ENCODE measurements at places on chromosomes 7 and 10.

DNA sequence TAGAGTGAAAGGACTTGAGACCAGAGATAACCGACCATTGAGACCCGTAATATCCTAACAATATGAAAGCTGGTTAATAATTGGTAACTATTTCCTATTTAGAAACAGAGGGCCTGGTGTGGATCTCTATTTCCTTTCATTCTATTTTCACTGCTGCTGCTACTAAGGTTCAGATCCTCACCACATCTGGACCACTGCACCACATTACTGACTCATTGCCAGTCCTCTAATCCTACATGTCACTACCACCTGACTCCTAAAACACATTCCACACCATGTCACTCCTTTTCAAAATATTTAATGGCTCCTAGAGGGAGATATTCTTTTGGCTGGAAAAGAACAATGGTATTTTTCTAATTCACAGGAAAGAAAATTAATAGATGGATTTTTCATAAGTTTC is 6.4 kb downstream of the USP54 start:
- DNase-seq, result no peak

GRCh38 chr7:95867309-95867708 is 95.0 kb downstream of the DYNC1I1 start:
- no peak for DNase-seq

DNA sequence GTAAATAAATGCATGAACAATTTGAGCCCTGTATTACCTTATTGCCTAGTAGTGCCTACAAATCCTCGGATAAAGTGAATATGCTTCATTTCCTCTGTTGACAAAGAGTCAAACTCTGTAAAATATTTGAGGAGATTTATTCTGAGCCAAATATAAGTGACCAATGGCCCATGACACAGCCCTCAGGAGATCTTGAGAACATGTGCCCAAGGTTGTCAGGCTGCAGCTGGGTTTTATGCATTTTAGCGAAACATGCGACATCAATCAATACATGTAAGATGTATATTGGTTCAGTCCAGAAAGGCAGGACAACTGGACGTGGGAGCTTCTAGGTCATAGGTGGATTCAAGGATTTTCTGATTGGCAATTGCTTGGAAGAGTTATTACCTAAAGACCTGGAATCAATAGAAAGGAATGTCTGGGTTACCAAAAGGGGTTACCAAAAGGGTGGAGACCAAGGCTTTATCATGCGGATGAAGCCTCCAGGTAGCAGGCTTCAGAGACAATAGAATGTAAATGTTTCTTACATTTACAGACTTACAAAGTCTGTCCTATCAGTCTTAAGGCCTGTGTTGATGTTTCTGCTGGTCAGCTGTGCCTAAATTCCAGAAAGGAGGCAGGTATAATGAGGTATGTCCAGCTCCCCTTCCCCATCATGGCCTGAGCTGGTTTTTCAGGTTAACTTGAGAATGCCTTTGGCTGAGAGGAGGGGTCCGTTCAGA is 220.1 kb upstream of the FZD1 start:
- no peak for DNase-seq

DNA sequence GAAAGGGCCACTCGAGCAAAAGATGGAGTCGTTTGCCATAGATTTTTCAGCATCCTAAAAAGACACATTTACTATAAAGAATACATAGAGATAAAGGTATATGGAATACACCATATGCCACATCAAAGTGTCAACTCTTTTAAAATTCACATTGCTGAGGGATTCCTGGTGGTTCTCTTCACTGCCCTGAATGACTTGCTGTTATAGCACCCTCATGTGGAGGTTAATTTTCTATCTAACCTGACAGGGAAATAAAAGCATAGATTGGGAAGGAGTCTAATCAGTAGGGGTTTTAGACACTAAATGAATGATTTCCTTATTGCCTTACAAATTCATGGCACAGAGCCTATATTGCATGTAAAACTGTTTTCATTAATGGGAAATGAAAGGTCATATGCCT is 25.9 kb downstream of the DNAH11 start:
- no peak for DNase-seq

GRCh38 chr7:74217455-74218342 is 7.9 kb downstream of the LAT2 start:
- DNase-seq, result no peak

- no peak for DNase-seq
These were observed 25.7 kb upstream of the CDK14 start for GRCh38 chr7:90570373-90570959.

- no peak for DNase-seq
These were observed 100.1 kb upstream of the PTN start for GRCh38 chr7:137443616-137444015.

GRCh38 chr10:132688580-132689420 is 97.1 kb downstream of the NKX6-2 start:
- no peak for DNase-seq

DNA sequence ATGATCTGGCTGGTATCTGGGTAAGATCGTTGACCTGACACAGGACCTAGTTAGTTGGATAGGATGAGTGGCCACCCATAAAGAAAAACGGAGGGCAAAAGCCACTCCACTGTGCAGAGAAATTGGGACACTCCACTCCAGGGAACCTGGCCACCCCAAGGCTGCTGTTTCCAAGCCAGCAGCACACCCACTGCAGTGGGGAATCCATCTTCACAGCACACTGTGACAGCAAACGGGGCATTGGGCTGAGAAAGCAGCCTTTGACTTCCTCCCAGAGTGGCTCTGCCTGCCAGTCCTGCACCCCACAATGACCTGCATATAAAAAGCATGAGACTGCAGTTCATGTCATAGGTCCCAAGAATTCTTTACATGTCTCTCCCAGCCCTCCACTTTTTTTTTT is 52.9 kb downstream of the MTPN start:
- DNase-seq, result no peak

DNA sequence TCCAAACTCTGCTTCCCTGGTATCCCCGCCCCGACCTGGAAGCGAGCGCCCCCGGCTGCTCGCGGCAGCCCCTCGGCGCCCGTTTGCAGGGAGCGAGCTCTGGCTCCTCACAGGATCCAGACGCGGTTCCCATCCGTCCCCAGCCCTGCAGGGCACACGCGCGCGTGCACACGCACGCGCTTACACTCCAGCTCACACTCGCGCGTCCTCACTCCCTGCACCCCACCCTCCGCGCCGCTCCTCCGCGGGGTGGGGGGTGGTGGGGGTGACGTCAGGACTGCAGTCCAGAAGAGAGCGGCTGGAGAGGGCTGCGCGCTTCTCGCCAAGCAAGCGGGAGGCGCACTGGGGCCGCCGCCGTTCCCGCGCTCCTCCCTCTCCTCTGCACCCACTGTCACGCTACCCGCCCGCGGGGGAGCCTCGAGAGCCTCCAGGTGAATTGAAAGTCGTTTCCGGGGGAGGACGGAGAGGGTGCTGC is 255.6 kb downstream of the OTUD1 start:
- no peak for DNase-seq

GRCh38 chr7:37930226-37930948 is 9.9 kb downstream of the EPDR1 start:
- DNase-seq, result no peak

- DNase-seq, result no peak
These were observed 4.1 kb downstream of the ZNF680 start for GRCh38 chr7:64558781-64559180.

DNA sequence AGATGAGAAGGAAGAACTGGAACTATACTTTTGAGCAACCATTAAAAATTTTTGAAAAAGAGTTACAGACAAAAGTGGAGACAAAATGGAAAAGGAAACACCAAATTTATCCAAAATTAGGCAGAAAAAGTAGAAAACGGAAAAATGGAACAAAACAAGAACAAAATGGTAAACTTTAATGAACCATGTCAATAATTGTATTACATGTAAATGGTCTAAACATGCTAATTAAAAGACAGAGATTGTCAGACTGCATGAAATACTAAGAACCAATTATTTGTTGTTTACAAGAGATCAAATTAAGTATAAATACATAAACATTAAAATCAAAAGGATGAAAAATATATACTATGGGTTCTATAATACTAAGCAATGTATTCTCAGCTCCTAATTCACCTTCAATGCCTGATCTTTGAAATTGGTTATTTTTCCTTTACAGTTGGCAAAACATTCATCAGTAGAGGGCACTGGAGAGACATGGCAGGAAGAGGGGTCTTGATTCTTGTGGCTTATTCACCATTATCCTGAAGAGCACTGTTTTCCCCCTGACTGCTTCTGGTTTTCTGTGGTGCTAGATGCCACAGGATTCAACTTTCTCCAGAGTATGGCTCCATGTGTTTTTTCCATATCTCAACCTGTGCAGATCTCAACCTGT is 124.9 kb downstream of the ELFN1 start:
- DNase-seq, result no peak

DNA sequence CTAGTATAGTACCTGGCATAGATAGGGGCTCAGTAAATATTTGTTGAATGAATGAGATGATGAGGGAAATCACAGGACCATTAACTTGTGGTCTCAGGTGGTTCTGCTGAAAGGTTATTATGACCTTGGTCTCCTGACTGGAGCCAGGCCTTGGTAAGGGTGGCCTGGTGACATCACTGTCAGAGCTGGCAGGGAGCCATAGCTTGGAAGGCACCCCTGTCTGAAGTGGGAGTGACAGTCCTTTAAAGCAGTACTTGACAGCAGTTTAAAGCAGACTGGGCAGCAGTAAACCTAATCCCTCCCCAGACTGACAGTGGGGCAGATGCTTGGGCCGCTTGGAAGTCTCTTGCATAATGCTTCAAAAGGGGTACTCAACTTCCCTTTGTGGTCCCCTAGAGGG is 13.4 kb downstream of the DPCD start:
- no peak for DNase-seq

GRCh38 chr10:2984682-2985081 is 82.7 kb upstream of the PFKP start:
- DNase-seq, result no peak

DNA sequence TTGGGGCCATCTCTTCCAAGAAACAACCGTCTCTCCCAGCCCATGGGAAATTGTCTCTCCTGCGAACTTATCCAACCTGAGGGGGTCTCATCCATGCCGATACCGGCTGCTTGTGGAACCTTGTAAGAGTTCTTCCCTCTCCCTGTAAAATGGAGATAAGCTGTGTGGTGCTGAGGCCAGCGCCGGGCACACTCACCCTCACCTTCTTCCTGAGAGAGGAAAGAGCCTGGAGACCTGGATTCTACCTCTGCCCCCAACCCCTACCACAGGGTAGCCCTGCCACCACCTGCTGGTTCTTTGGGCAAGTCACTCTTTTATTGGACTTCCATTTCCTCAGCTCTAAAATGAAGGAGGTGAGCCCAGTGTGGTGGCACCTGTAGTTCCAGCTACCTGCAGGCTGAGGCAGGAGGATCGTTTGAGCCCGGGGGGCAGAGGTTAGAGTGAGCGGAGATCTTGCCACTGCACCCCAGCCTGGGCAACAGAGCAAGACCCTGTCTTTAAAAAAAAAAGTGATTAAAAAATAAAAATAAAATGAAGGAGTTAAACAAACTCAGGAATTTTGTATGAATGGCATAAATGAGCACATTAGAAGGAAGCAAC is 38.4 kb upstream of the PSAP start:
- no peak for DNase-seq

- no peak for DNase-seq
These were observed 286.4 kb downstream of the PRPF18 start for GRCh38 chr10:13873196-13873595.

DNA sequence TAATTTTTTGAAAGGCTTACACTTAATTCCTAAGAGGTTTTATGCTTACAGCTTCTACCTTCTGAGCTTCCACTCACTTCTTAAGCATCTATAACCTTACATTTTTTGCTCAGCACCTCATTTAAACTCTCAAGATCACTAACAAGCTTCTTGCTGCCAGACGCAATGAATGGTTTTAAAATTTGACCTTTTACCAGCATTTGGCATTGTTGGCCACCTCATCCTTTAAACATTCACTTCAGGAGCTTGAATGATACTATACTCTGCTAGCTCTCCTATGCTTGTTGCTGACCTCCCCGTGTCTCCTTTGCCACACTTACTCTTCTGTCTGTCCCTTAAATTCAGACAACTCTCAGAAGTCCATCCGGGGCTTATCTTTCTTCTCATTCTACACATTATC is 37.7 kb upstream of the ODAD2 start:
- DNase-seq, result no peak

DNA sequence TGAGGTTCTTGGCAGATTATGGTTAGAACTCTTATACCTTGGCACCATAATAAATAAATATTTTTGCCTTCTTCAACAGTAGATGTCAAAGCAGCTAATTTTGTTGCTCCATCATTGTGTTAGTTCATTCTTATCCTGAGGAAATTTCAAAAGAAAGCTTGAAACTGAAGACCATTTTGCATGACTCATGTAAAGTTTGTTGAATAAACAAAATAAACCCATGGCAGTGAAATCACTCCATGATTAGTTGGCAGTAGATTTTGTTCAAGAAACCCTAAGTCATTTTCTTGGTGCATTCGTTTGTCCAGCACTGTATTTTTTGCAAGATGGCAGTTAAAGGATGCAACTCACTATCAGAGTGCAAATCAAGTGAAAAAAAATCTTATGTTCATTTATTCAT is 91.6 kb downstream of the HECW1 start:
- no peak for DNase-seq

- DNase-seq, result peak; percentile 55
These were observed 162.6 kb downstream of the KLF6 start for GRCh38 chr10:3622427-3622826.

- no peak for DNase-seq
These were observed 69.8 kb downstream of the BLNK start for GRCh38 chr10:96201525-96201924.

- DNase-seq, result no peak
These were observed 34.2 kb downstream of the KLF6 start for GRCh38 chr10:3750854-3751253.

GRCh38 chr10:92291921-92292845 is 1.2 kb downstream of the MARCHF5 start:
- peak; percentile 24 for DNase-seq

DNA sequence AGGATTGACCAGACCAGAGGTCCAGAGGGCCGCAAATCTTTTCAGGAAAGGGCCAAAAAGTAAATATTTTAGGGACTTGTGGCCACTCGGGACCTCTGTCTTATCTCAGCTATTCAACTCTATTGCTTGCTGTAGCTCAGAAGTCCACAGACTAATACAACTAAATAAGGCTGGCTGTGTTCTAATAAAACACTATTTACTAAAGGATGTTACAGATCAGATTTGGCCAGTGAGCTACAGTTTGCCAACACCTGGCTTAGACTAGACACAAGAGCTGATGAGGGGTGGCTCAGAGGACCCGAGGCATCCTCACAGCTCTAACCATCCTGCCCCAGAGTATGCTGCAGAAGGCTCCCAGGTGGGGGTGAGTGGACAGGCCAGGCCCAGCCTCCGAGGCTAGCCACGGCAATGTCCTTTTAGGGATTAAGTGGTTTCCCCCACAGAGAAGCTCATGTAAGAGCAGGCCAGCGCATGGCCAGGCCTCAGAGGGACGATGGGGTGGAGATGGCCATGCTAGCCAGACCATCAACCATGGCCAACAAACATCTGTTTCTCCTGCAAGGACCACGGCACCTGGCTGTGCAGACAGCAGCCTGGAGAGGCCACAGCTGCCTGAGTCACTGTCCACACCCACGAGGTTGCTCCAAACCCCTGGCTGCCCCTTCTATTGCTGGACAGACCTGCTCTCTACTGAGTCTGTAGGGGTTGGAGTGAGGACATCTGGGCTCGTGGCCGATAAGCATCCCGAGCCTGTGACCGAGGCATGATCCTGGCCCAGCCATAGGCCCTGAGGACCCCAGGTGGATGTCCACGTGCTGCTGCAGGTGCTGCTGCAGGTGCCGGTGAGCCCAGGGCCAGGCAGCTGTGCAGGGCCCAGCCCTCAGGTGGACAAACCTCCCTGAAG is 76.5 kb downstream of the AFAP1L2 start:
- DNase-seq, result no peak

- DNase-seq, result no peak
These were observed 16.5 kb upstream of the AOC1 start for GRCh38 chr7:150835702-150836280.

Measured in stimulated activated effector memory CD8-positive, alpha-beta T cell treated with anti-CD3 and anti-CD28 coated beads, Interleukin-12 subunit alpha, Interleukin-12 subunit beta, amount 100 ng/mL, for 72 hours (primary cell).